CD4-positive, alpha-beta T cell treated with Interleukin-1 beta for 1 hour (primary cell): ENCODE measurements at places on chromosomes 6 and 20.

GRCh38 chr20:63702751-63703470, 4.9 kb downstream of the ARFRP1 start:
- DNase-seq, result no peak

DNA sequence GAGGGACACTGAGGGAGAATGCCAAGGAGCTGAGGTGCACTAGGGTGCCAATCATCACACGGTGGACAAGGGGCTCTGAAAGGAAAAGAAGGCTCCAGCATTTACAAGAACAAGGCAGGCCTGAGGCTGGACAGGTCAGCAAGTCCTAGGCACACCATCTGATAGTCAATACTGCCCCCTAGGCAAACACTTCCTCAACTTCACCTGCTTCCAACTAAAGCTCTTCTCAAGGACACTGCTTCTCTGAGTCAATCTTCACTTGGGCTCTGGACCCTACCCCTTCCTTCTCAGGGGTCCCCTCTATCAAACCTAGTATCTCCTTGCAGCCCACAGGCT, 37.7 kb upstream of the SLC4A11 start:
- no peak for DNase-seq

DNA sequence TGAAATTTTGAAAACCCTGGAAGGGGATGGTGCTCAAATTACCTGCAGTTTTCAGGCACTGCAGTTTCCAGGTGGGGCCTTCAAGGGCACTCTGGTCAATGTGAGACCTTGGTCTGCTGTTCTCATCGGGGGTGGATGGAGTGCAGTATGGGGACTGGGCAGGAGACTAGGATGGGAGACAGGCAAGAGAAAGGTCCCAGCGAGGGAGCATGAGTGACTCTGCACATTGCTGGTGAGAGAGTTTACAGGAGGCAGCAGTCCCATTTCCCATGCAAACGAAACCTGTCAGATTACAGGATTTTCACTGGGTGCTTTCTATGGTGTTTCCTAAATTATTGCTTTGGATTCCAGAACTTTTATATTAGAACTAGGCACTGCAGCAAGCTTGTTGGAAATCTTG, 73.5 kb upstream of the DTNBP1 start:
- DNase-seq, result no peak

GRCh38 chr6:159169193-159169555, at the start of gene FNDC1:
Gene FNDC1, plus strand, starts transcription at chr6:159169400. Its CDS starts 197 bp downstream, at chr6:159169597.
- no peak for DNase-seq

DNA sequence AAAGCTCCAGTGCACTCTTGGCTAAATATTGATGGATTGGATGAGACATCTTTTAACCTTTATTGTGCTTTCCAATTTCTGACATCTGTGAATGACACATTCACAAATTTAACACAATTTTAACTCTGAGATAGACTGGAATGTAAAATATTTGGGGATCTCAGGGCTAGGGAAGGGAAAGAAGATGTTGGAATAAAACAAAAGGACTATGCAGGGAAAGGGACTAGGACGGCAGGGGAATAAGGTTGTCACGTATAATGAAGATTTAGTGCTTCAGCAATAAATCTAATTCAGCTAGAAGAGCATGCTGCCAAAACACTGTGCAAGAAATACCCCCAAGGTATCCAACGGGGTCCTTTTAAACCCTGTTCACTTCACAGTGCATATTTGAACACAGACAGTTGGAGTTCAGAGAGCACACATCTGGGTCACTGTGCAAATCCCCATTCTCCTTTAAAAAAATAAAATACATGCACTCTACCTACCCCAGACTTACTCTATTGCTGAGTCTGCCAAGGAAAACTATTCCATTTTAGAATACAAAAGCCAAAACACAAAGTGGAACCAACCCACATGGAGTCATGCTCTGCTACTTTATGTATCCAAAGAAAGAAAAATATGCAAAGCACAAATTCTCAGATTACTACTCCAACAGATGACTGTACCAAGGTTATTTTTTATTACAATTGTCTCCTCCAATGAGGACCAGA, 151.0 kb upstream of the RSPO3 start:
- DNase-seq, result no peak

GRCh38 chr6:17280552-17281090, 540 bp upstream of the RBM24 start:
- DNase-seq, result no peak

- DNase-seq, result no peak
Observed at GRCh38 chr6:3379482-3380060, 77.3 kb downstream of the SLC22A23 start.

DNA sequence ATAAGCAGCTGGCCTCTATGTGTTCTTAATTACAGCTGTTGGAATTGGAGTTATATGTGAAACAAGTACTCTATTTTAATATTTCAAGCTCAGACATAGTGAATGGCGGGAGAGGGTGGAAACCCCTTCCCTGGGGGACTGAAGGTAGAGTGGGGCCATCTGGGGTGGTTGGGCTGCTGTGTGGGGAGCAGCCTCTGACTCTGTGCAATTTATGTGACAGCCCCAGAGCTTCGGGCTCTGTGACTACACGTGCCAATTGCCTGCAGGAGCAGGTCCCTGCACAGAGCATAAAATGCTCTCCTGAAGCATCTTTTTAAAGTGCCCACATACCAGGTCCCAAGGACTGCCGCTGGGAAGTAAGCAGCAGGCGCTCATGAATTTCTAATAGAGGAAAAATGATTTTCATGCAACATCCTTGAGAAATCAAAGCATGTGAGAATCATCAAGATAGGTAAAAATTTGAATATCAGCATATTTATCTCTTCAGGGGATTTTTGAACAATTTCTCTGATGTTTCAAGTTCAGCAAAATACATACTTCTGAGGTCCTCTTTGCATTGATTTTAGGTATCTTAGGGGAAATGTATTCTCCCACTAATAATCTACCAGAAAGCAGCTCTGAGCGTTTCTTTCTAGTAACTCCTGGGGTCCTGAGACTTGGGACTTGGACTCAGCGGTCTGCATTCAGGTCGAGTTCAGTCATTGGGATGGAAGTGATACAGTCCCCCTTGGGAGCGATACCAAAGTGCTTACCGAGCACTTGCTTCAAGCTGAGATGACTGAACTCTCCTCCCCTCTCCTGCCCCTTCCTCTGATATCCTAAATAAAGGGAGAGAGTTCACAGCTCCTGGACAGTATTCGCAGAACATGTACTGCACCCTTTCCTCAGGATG, 40.0 kb downstream of the ALDH8A1 start:
- DNase-seq, result no peak

DNA sequence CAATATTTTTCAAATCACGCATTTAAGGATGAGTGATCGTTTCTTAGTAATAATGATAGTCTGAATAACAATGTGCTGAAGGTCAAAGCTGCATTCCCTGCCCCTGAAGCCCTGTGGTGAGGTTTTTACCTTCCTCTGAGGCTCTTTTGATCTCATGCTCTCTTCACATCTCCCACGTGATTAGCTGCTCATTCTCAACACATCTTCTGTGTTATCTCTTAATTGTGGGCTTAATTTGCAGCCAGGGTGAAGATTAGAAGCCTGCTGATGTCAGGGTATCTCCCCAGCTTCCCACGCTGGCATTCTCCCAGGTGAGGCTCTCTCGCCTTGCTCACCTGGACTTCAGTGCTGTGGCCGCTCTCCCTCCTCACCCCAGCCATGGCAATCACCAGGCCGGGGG, 109.7 kb upstream of the FOXQ1 start:
- DNase-seq, result no peak

DNA sequence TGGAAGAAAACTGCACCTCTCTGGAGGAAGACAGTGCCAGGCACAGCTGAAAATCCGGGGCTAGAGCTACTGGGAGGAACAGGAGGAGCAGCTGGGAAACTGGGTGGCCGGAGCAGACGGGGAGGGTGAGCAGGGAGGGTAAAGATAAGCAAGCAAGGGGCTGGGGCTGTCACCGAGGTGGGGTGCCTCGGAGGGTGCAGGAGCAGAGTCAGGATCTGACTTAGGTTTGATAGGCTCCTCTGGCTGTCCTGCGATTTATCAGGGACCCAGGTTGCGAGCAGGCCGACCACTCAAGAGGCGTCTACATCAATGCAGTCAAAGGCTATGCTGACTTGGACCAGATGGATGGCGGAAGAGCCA, 12.3 kb downstream of the TSHZ2 start:
- no peak for DNase-seq

DNA sequence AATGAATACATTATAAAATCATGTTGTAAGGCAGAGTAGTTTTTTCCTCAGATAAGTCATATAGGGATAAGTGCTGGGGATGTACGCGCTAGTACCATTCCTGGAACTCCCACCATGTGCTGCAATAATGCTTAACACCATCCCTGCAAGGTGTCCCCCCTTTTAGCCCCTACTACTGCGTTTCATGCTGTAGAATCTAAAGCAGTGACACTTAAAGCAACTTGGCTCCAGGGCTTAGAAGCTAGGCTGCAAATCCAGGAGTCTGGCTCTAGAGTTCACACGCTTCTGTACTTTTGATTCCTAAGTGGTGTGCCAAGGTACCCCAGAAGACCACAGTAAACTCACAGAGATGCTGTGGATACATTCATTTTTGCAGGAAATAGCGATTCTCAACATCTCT, 183.1 kb downstream of the DOK5 start:
- DNase-seq, result no peak

- DNase-seq, result peak; percentile 70
Observed at GRCh38 chr20:49676581-49677291, 36.9 kb downstream of the B4GALT5 start.

GRCh38 chr20:50141811-50142561, 11.5 kb downstream of the PEDS1 start:
- no peak for DNase-seq

DNA sequence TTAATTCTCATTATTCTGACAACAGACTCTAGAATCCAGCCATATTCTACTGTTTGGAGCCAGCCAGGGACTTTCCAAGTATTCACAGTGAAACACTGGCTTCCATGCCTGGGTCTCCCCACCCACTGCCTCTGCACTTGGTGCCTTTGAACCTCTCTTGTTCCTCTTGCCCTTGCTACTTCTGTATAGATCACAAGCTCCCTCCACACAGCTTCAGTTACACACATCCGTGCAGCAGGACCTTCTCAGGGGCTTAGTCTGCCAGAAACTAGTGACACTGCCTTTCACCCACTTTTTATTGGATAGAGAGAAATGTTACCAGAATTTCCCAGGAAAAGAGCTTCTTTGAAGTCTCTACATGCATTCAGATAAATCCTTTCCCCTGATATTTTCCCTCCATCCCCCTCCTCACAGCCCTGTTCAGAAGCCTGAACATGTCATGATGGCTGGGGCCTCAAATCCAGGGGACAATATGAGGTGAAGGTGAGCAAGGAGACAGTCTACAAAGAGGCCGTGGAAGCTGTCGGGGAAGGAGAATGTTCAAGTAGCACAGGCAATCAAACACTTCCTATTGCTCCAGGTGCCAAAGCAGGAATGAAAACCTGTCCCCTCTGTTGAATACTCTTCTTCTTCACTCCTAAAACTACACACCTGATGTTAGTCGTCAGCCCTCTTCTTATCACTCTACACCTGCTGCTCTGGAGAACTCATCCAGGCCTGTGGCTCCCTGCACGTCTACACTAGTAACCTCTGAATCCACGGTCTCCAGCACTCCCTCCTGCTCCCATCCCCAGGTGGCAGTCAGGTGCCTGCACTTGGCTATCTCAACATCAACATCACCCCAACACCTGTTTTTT, 20.2 kb upstream of the HLA-DOA start:
- peak; percentile 84 for DNase-seq

GRCh38 chr6:30747300-30747687, 2.9 kb upstream of the IER3 start:
- no peak for DNase-seq

DNA sequence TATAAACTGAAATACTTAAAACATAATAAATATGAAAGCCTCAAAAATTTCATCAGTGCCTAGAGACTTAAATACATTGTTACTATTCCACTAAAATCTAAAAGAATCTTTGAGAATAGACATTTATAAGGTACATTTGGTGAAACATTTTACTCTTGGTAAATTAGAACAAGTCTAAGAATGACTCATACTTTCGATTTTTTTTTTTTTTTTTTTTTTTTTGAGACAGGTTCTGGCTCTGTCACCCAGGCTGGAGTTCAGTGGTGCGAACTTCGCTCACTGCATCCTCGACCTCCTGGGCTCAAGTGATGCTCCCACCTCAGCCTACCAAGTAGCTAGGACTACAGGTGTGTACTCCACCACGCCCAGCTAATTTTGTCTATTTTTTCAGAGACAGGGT, 6.4 kb downstream of the FUCA2 start:
- DNase-seq, result no peak

DNA sequence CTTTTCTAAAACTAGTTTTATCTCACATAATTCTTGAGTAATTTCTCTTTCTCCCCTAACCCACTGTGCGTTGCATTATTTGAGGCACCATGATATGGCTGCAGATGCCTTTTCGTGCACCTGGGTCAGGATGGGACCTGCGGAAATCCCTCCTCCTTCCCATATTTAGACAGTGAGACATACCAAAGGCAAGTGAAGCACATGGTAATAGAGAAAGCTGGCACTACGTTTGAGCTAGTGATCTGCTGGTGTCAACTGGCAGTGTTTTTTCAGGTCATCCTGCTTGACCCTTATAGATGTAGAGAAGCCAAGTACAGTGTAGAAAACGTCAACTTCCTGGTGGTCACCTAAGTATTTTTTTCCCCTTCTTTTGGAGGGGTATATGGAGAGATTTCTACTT, 71.7 kb downstream of the FOXO3 start:
- no peak for DNase-seq

DNA sequence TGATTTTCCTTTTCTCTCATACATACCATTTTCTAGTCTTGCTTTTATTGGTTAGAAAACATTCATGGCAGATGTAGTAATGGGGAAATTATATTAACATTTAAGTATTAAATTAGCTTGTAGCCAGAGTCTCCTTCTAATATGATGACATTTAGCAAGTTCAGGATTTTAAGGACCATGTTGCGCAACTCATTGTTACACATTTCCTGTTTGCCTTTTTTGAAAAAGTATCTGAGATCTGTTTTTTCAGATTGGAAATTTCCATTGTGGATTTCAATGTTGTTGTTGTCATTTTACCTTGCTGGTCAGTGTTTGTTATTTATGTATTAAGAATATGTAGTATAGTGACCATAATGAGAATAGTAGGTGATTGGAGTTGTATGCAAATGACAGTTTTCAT, 38.7 kb downstream of the CDKAL1 start:
- no peak for DNase-seq

GRCh38 chr20:44054118-44054517, 132.9 kb downstream of the JPH2 start:
- DNase-seq, result no peak
